ENCODE measurements at places on chromosomes 3 and 15.

- no peak for DNase-seq
These were observed 51.6 kb downstream of the MOBP start for GRCh38 chr3:39519103-39519502.

- peak; percentile 31 for DNase-seq
These were observed 45.7 kb downstream of the LHFPL4 start for GRCh38 chr3:9507586-9508578.

DNA sequence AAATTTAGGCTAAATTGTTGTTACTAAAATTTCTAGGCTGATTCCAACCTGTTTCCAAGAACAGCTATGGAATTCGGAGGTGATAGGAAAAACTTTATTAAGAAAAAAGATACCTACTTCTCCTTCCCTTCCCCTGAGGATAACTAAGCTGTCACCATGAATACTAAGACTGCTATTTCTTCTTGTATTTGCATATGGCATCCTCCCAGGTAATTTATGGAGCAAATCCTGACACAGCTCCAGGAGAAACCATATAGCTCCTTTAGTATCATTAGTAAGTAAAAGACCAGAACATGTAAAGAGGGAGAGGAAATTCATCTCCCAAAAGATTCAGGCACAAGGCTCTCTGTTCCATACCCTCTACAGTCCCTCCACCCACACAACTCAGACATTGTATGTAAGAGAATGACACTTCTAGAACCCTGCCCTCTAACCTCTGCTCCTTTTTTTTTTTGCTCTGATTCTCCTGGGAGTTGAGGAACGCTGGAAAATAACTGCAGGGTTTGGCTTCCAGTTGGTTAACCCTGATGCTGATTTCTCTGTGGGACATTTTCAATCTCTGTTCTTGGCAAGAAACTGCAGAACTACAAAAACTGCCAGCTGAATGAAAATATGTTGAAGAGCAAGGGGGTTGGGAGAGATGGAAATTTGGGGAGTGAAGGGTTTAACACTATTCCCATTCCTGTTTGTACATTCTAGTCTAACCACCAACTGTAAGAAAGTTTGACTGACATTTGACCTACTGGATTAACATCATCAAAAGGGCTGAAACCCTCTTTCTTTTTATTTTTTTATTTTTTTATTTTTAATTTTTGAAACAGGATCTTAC is 14.2 kb upstream of the MAGI1 start:
- no peak for DNase-seq

- no peak for DNase-seq
These were observed 143.5 kb downstream of the ADAM10 start for GRCh38 chr15:58605931-58606530.

DNA sequence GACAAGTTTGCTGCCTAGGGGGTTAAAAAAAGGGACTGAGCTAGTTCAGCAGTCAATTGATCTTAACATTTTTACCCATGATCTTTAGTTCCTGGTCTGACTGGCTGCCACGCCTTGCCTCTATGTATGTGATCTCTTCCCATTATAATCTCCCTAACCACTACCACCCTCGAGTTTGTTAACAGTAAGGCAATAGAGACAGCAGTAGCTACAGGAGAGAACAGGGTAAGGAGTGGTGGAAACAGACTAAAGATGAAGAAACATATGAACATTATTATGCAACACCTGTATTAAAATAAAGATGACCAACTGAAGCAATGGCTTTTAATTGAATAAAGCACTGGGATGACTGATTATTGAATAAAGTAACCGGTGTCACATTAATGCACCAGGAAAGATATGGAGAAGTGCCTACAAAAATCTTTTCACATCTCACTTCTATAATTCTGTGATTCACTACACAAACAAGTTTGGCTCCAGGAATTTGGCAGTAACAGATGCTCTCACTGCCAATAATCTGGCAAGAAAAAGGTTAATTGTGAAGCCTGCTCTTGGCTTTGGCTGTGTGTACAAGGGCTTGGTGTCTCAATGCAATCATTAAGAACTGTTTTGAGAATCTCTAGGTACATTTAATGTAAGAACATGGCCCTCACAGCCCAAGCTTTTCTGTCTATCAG is 95.7 kb downstream of the HHLA2 start:
- DNase-seq: no peak

- no peak for DNase-seq
These were observed 4.9 kb downstream of the MON1A start for GRCh38 chr3:49924683-49925082.
